ENCODE measurements at places on chromosomes 3 and 15.
A peak's percentile ranks its signal among the peaks of the same experiment; 100 is the strongest.

- DNase-seq, result no peak
These were observed 146.3 kb downstream of the FMN1 start for GRCh38 chr15:33048255-33048654.

DNA sequence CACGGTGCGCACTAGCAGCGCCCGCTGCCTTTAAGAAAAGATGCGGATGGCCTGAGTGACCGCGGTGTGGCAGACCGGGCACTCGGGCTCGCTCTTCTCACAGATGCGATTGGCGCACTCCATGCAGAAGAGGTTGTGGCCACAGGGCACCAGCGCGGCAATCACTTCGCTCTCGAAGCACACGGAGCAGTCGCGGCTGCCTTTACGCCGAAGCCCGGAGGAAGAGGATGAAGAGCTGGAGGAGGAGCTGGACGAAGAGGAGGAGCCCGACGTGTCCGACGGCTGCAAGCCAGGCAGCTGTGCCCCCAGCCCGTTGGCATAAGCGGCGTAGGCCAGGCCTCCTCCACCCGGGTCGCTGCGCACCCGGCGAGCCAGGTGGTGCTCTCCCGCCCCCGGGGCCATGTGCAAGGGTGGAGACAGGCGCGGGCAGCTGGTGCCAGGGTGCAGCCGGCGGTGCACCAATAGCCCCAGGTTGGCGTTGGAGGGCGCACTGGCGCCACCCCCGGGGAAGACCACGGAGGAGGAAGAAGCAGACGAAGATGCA lies 2.6 kb downstream of the MEX3B start:
- no peak for DNase-seq

DNA sequence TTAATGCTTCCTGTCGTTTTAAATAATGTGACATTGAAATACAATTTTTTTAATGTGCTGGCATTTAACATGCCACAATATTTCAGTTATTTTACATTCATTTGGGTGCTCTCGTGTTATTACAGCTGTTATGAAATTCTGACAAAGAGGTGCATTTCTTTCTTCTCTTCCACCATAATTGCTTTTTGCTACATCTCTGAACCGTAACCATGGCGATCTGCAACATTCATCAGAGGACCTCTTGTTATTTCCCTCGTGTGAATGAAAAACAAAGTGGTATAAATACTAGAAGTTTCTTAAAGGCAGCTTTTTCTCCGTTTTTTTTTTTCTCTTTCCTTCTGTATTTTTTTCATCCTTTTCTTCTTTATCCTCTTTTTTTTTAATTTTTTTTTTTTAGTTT lies 316.4 kb downstream of the MCTP2 start:
- no peak for DNase-seq

- DNase-seq, result no peak
These were observed 10.9 kb upstream of the LYSMD4 start for GRCh38 chr15:99744142-99744541.

DNA sequence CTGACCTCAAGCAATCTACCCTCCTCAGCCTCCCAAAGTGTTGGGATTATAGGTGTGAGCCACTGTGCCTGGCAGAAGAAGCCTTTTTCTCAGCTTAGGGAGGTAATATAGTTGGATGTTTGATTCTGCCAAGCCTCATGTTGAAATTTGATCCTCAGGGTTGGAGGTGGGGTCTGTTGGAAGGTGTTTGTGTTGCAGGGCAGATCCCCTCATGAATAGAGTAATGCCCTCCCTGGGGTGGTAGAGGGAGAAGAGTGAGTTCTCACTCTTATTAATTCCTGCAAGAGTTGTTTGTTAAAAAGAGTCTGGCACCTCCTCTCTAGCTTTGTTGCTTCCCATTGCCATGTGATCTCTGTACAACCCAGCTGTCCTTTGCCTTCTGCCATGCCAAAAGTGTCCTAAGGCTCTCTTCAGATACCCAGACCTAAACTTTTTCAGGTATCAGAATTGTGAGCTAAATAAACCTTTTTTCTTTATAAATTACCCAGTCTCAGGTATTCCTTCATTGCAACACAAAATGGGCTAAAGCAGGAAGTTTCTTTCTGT lies 16.4 kb downstream of the NECTIN3 start:
- DNase-seq, result no peak

DNA sequence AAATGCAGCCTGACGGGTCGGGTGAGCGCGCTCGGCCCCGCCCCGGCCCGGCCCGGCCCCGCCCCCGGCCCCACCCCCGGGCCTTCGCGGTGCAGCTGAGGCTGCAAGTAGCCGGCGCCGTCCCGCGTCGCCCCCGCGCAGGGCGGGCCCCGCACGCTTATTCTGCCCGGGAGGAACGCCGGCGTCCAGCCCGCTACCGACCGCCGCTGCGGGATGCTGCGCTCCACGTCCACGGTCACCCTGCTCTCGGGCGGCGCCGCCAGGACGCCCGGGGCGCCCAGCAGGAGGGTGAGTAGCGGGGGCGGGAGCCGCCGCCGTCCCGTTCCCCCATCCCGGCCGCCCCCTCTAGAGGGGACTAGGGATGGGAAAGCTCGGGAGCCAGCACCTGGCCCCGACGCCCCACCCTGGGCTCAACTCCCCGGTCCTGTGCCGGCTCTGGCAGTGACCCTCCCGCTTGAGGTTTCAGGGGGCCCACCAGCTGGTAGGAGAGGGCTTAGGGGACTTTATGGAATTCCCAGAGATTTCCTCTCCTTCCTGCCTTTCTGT lies at the start of gene MYZAP:
Gene MYZAP, plus strand, starts transcription at position 83 of the 546 bp plus-strand sequence. Its CDS starts 131 bp downstream, at position 214.
- DNase-seq, result no peak

DNA sequence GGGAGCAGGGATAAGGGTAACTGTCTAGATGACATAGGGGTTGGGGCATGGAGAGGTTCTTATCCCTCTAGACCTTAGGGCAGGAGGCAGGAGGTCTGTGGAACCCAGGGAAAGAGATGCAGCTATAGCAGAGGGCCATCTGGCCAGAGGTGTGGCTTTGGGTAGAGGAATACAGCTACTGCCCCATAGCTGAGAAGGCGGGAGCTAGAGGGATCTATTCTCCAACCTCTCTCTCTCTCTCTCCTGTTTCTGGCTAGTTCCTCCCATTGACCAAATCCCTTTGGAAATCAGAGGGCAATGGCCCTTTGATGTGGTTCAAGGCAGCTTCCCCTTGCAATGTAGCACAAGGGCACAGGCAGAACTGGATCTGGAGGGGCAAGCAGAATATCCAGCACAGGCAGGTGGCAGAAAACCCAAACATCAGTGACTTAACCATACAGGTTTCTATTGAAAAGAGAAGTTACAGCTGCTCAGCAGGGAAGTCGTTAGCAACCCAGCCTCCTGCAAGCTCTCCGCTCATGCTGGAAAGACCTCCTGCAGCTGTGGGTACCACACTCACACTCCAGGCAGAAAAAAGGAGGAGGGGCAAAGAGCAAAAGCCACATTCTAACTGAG lies 22.3 kb upstream of the LMOD3 start:
- DNase-seq, result no peak

- no peak for DNase-seq
These were observed 279.8 kb downstream of the FOXP1 start for GRCh38 chr3:71303627-71304200.

- no peak for DNase-seq
These were observed 185.5 kb downstream of the NFKBIZ start for GRCh38 chr3:102034639-102035451.

DNA sequence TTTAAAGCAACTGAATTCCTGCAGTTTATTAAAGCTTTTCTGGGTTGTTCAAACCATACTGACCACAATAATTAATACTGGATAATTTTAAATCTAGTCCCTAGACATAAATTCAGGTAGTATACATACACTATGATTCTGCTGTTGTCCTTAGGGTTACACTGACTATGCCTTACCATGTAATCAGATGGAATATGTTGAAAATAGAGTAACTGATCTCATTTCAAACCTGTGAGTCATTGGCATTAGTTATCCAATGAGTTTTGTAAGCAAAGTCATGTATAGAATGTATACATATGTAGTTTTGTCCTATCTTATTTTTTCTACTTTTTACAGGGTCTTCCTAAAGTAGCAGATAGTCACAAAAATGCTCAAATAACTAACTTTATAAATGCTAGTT lies 517.1 kb upstream of the CCDC54 start:
- DNase-seq, result no peak

- DNase-seq, result no peak
These were observed 20.6 kb downstream of the CCDC13 start for GRCh38 chr3:42752441-42752840.

DNA sequence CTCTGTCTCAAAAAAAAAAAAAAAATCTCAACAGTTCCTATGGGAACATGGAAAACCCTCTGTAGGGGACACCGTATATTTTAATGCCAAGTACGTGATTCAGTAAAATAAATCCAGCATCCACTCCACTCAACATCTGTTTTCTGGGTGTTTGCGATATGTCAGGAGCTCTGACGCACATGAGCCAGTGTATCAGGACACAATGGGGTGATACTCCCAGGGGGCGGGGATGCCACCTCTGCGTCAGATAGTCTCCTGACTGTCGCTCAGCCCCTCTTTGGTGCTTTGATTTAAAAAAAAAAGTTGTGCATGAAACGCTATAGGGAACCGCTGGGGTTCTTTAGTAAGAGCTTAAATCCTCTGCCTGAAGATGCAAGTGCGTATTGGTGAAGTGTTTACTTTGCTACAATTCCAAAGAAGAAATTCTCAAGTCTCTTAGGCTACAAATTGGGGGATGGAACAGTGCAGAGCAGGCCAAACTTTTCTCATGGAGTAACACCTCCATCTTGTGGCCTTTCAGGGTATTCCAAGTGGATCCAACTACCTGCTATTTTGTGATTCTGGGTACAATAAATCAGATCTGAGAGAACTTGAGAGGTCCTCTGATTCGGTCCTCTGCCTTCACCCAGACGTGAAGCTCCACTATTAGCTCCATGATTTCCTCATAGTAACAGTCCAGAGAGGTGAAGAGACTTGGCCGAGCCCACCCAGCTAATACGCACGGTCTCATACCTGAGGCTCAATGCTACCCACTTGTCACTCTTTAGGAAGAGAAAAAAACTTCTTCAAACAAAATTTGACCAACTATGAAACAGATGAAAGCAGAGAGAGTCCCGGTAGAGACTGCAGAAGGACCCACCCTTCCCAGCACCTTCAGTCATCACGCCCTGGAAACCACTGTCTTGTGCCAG lies 9.3 kb upstream of the NR2E3 start:
- peak; percentile 56 for DNase-seq

GRCh38 chr3:49534581-49535441 lies 19.5 kb upstream of the BSN start:
- DNase-seq, result peak; percentile 34

GRCh38 chr3:46931631-46932331 lies 44.8 kb downstream of the CCDC12 start:
- DNase-seq, result no peak

DNA sequence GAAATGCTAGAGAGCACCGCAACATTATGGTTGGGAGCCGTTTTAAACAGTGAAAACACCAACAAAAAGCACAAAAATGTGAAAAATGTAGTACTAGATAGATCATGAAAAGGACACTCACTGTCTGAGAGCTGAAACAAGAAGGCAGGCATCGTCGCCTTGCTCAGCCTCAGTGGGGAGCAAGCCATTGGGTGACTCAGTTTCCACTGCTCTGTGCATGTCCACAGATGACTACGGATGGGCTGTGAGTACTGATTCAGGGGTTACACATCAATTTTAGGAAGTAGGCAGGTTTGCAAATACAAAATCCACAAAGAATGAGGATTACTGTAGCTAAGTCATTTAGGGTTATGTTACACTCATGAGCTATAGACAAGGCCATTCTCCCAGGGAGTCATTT lies 10.8 kb downstream of the NOX5 start:
- no peak for DNase-seq

DNA sequence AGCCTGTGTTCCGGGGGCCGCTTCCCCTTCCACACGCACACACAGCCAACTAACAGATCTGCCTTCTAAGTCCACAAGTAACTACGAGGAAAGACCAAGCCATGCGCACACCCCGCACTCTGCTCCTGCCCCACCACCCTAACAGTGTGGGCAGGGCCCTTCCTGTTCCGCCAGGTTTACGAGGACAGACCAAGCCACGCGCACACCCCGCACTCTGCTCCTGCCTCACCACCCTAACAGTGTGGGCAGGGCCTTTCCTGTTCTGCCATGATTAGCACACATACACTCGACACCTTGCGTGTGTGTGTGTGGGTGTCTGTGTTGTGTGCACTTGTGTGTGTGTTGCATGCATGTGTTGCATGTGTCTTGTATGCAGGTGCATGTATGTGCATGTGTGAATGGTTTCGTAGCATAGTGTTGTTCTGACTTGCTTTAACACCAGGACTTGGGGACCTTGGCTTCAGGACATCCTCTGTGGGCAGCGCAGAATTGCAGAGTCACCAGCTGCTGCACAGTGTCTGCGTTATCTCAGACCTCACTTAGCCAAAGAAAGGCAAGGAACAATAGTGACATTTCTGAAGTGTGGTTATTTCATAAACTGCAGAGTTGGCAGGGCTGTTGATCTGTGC lies 114.4 kb downstream of the CHSY1 start:
- DNase-seq, result no peak

DNA sequence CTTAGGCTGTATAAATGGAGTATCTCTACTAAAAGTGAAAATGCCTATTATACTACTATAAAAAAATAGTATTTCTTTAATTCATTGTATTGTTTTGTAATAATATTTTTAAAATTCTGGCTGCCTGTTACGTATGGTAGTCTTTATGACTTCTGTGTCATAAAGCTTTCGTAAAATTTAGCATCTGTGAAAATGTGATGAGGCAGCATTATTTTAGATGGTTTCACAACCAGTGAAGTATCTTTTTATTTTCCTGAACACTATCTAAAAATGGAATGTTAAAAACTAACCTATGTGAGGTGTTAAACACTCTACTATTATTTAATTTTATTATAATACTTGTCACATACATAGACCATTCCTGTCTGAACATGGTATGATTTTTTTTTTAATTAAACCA lies 46.2 kb downstream of the LRCH3 start:
- DNase-seq, result no peak

DNA sequence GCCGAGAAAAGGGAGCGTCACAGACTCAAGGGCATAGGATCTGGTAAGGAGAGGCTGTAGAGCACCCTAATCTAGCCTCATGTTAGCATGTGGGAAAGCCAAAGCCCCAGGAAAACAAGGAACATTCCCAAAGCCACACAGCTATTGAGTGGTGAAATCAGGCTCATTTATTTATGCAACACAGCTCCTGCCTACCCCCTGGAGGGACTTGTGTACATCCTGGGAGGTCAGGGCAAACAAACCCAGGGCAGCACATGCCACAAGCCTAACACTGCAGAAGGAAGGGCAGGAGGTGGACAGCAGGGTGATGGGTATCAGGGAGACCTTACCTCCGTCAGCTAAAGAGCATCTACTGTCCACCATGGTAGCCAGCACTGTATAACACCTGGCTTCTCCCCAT lies 283.5 kb downstream of the RPLP1 start:
- no peak for DNase-seq

GRCh38 chr3:51968170-51968775 lies 1.0 kb upstream of the PCBP4 start:
- no peak for DNase-seq

GRCh38 chr15:91624353-91624968 lies 229.0 kb upstream of the SLCO3A1 start:
- DNase-seq, result no peak
